ENCODE measurements at places on chromosomes 16 and 17.
A peak's percentile ranks its signal among the peaks of the same experiment; 100 is the strongest.

- DNase-seq = no peak
These were observed 139.2 kb downstream of the CDK5R1 start for GRCh38 chr17:32625971-32626370.

GRCh38 chr16:57643147-57643874, 14.9 kb downstream of the ADGRG1 start:
- no peak for DNase-seq

- DNase-seq = no peak
These were observed 29.2 kb downstream of the TTLL6 start for GRCh38 chr17:48787828-48788227.

GRCh38 chr17:15472891-15473290, 5.5 kb upstream of the CDRT4 start:
- DNase-seq = no peak

- DNase-seq = no peak
These were observed 7.5 kb downstream of the AXIN2 start for GRCh38 chr17:65553646-65554552.

GRCh38 chr16:31022544-31023251, 10.7 kb upstream of the STX4 start:
- no peak for DNase-seq

- DNase-seq = no peak
These were observed 26.7 kb upstream of the PLCG2 start for GRCh38 chr16:81752225-81752875.

DNA sequence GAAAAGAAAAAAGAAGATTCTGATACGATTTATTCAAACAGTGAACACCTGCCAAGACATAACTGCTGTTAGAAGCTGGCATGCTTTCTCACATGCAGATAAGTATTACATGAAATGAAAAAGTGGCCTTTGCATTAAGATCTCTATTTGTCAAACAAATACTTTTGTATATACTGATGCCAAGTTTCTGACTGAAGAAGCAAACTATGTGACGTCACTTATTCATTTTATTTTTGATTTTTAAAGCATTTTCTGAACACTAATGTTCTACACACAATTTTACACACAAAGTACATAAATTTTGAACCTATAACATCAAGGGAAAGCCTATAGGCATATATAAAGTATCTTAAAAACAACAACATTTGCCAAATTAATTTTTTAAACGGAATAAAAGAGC, 153.8 kb downstream of the CEP112 start:
- no peak for DNase-seq

DNA sequence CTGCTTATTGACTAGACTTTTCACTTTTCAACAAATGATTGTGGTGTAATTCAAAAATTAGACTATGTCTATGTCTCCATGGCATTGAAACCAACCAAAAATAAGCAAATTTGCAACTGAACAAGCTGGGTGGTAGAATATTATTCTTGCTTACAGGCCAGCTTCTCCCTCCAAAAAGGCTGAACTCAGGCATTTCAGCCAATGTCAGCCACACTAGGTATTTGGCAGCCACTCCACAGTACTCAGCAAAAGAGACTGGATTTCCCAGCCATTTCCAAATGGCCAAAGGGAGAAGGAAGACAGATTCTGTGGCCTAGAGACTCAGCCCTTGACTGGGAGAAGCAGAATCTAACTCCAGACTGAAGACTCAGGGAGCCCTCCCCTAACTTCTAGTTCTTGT, 121.8 kb upstream of the IRX5 start:
- no peak for DNase-seq

DNA sequence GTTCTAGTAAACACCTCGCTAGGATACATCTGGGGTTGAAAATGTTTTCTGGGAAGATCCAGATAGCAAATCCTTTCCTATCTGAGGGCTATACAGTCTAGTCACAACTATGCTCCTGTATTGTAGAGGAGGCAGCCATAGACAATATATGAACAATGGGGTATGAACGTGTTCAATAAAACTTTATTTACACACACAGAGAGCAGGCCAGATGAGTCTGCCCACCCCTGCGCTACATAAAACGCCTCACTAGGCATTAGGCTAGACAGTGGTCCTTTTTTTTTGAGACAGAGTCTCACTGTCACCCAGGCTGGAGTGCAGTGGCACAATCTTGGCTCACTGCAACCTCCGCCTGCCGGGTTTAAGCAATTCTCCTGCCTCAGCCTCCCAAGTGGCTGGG, 11.1 kb downstream of the USP36 start:
- DNase-seq = no peak

DNA sequence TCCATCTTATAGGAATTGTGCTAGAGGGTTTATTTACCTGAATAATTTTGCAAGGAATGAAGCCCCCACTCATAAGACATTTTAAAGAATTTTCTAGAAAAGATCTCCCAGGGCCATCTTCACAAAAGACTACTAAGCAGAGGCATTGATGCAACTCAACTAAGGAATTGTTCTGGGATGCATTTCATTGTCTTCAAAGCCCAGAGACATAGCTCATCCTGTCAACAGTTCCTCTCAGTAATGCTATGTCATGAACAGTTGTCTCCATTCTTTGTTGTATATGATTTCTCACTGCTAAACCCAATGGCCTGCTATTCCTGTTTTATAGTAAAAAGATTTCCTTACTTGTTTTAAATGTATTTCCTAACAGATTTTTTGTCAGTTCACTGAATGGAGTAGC, 136.8 kb upstream of the RBL2 start:
- no peak for DNase-seq

GRCh38 chr16:75017670-75018525, 19.1 kb downstream of the ZNRF1 start:
- DNase-seq = no peak

- no peak for DNase-seq
These were observed 122.9 kb upstream of the ELAC2 start for GRCh38 chr17:13140750-13141149.

- DNase-seq = no peak
These were observed 17.5 kb upstream of the WFIKKN2 start for GRCh38 chr17:50817838-50818237.

DNA sequence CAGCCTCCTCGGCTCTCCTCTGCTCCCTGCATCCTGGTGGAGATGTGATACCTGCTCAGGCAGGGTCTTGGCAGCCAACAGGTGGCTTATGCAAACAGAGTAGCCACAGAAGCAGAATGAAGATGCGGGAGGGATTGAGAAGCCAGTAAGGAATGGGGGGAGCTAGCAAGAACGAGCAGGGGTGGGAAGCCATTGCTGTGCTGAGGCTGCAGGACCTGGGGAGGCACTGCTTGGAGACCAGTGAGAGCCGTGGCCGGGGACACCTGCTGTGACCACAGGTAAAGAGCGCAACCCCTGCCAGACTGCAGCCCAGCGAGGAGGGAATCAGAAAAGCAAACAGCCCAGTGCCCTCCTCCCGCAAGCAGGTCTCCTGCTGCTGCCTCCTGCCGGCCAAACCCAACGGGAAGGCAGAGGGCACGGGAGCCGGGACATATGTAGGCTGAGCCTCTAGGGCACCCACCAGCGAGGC, 14.7 kb downstream of the AIPL1 start:
- no peak for DNase-seq

- peak; percentile 79 for DNase-seq
These were observed 13.8 kb downstream of the ITGB3 start for GRCh38 chr17:47267354-47267828.

DNA sequence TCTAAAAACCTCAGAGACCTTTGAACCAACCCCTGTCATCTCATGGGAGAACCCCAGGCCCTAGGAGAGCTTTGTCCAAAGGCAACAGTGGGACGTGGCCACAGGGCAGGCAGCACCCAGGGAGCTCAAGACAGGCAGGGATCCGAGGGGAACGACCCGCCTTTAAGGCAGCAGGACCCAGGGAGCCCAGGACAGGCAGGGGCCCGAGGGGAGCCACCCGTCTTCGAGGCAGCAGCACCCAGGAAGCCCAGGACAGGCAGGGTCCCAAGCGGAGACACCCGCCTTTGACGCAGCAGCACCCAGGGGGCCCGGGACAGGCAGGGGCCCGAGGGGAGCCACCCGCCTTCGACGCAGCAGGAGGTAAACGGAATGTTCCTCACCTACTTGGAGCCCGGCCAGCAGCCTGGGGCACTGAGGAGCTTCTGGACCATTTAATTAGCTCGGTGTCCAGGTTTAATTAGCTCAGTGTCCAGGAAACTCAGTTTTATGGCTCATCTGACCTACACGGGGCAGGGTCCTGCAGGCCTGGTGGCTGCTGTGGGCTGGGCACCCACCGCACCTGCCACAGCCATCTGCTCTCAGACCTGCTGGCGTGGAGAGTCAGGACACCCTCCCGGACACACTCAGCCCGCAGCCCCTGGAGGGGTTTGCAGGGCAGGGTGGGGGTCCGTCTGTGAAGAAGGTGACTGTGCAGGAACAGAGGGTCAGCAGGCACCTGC, 24.4 kb downstream of the PIEZO1 start:
- no peak for DNase-seq

GRCh38 chr17:39191750-39192510, 5.5 kb downstream of the CACNB1 start:
- DNase-seq = no peak
